Activated effector memory CD4-positive, alpha-beta T cell treated with Interleukin-2 at 50 U/mL for 16 hours (primary cell): ENCODE measurements at places on chromosomes 6 and 20.

DNA sequence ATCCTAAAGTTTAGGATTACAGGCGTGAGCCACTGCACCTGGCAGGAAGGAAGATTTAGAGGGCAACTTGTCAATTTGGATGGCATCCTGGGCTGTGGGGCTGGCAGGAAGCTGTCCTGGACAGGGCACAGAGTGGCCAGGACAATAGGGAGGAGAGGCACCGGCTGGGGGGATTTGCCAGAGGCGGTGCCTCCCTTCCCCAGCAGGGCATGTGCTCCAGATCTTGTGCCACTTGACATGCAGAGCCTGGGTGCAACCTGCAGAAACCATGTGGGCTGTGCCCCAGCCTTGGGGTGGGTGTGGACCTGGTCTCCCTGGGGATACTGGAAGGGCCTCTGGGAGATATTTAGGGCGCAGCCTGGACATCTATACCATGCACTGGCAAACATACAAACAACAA, 58.6 kb upstream of the EEF1A1 start:
- DNase-seq, result no peak

DNA sequence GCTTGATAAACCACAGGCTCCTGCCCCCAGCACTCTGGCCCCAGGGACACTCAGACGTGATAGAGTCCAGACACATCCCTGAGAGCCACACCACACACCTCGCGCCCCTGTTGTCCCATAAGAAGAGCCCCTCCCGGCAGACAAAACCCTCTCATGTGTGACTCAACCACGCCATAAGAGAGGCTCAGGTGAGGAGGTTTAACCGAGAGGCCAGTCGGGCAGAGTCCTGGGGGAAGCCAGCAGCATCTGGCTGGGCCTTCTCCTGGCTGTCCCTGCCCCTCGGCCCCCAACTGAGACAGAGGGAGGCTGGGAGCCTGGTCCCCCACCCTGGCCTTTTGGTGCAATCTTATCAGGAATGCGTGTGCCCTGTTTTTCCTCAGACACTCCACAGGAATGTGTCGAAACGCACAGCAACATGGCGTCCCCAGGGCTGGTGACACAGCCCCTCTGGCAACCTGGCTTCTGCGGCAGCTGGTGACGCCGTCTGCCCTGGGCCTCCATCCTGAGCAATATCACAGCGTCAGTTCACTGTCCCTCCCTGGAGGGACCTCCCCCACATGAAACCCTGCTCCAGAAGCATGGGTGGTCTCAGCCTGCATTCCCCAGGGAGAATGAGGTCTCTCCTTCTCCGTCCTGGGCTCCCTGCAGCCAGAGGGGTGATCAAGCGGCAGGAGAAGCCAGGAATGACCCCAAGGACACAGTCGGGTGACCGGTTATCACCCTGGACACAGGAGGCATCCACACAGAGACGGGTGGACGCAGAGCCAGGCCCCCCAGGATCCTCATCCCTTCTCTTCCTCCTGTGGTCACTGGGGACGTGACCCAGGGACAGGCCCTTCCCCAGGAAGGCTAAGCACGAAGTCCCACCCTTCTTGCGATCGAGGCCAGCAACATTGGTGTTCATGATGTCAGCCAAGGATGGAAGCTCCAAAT, 156.6 kb upstream of the AFDN start:
- no peak for DNase-seq

GRCh38 chr6:11535801-11536230, 1.7 kb upstream of the TMEM170B start:
- DNase-seq, result no peak

DNA sequence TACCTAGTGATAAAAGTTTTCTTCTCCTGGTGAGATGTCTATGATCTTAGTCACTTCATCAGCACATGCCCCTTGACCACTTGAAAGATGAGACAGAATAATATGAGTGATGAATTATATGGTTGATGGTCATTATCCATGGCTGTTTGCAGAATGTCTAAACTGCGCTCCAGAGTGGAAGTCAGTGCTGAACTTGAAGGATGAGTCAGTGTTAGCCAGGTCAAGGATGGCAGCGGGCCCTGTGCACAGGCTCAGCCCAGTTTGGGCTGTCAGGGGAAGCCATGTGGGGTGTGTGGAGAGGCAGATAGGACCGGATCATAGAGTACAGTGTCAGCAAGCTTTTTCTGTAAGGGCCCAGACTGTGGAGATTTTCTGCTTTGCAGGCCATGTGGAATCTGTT, 67.2 kb upstream of the KIF25 start:
- DNase-seq, result no peak

- DNase-seq, result no peak
Measured at GRCh38 chr20:52379723-52380336, 188.3 kb upstream of the ZFP64 start.

DNA sequence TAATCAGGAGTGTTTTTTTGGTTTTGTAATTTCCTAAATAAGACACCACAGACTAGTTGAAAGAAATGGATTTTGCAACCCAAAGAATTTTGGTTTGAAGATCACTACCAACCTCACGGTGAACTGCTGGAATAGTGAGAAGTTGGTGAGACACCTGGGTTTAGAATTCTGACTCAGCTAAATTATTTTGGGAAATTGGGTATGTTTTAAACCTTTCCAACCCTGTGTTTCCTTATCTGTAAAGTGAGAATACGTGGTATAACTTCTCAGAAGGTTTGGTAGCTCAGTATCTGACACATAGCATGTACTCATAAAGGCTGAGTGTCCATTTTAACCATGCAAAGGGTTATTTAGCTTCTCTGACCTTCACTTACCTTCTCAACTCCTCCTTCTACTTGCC, 261.9 kb downstream of the FOXA2 start:
- no peak for DNase-seq

- DNase-seq, result no peak
Measured at GRCh38 chr20:13349235-13349604, 128.1 kb downstream of the ISM1 start.

DNA sequence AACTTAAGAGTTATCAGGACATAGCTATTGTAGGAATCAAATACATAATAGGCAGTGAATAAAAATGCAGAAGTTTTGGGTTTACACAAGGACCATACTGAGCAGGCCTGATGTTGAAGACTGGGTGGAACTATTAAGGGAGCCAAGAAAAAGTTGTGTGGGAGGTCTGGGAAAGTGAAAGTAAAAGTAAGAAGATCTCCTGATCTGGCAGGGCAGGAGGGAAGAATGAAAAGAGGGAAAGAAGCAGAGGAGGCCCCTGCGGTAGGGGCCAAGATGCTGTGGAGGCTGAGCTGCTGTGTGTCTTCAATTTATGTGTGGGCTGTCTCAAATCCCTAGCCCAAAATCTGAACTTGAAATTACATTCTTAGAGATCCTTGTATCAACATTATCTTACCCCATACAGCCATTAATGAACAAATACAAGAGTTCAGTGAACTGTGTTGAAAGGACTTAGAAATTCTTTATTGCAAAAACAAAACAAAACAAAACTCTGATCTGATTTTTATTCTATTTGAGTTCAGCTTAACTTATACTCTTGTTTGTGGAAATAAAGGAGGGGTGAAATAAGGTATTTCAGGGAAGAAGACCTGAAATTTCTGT, 1183.8 kb downstream of the HACE1 start:
- no peak for DNase-seq

- no peak for DNase-seq
Measured at GRCh38 chr6:66896415-66896814, 1189.4 kb upstream of the EYS start.

DNA sequence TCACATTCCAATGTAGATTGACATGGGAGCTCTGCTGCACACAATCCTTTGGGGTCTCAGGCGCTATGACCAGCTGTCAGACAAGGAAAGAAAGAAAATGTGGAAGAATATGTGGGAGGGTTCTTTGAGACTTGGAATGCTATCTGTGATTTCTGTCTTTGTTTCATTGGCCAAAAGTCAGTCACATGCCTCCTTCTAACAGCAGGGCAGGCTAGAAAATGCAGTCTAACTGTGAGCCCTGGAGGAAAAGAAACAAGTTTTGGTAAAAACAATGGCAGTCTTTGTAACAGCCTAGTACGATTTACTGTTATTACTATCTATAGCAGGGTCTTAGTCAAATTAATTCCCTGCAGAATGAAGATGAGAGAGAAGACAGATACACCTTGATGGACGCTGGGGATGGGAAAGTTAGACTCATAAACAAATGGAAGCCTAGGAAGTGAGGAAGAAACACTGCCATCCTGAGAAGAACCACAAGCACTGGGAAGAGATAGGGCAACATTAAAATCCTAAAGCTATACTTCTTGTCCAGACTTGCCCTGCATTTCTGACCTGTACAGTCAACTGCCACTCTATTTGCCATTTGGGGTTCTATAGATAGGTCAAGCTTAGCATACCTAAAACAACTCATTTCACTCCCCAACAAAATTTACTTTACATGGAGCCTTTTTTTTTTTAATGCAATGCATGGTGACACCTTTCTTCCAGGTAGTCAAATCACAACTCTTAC, 833.0 kb downstream of the KIF16B start:
- DNase-seq, result no peak

- no peak for DNase-seq
Measured at GRCh38 chr6:5854899-5855298, 151.8 kb downstream of the NRN1 start.

GRCh38 chr6:150732765-150733539, 132.6 kb upstream of the MTHFD1L start:
- no peak for DNase-seq

DNA sequence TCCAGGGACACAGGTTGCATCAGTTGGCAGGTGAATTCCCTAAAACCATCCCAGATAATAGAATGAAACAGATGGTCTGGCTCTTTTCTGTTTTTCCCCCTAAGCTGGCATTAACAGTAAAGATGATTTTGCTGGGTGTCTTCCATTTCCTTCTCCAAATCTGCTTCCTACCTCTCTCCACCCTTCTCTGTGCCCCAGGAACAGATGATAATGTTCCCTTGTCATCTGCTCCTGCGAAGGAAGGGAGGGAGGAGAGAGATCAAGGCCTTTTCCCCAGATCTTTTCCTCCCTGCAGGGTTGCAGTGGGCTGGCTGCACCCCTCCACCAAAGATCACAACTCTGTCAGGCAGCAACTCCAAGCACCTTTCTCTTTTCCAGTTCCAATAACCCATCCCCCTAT, 156.5 kb upstream of the PRDM1 start:
- no peak for DNase-seq

- no peak for DNase-seq
Measured at GRCh38 chr6:33329058-33329457, 11.5 kb upstream of the ZBTB22 start.

DNA sequence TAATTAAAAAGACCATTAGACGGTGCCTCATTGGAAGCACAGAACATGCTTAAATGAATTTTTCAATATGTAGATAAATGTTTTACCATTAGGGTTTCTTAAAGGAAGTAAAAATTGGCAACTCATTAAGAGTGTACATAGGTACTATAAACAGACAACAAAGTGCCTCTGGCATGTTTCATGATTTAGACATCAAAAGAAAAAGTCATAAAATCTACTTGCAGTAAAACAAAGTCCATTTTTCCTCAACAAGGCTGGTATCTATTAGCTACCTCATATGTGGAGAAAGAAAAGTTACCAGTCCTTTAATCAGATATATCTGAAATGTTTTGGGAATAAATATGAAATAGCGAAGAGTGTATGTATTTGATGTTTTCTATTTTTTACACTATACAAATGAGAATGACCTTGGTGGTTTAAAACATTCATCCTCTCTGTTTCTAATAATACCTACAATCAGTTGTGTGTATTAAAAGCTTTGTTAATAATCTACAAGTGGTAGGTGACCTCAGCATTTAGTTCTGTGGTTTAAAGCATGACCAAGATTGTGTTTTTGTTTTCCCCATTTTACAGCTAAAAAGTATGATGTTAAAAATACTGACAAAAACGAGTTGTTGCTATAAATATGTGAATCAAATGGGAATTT, 87.5 kb downstream of the HDGFL1 start:
- no peak for DNase-seq

- DNase-seq, result no peak
Measured at GRCh38 chr6:52513464-52513863, 63.4 kb downstream of the TRAM2 start.

DNA sequence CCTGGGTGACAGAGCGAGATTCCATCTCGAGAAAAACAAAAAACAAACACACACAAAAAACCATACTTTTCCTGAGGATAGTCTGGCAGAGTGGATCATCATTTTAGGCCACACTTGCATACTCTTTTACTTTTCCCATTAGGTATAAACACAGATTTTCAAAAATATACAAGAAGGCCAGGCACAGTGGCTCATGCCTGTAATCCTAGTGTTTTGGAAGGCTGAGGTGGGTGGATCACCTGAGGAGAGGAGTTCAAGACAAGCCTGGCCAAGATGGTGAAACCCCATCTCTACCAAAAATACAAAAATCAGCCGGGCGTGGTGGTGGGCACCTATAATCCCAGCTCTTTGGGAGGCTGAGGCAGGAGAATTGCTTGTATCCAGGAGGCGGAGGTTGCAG, 85.5 kb downstream of the ARHGAP18 start:
- DNase-seq, result no peak

GRCh38 chr6:80403365-80403764, 296.9 kb downstream of the BCKDHB start:
- no peak for DNase-seq

DNA sequence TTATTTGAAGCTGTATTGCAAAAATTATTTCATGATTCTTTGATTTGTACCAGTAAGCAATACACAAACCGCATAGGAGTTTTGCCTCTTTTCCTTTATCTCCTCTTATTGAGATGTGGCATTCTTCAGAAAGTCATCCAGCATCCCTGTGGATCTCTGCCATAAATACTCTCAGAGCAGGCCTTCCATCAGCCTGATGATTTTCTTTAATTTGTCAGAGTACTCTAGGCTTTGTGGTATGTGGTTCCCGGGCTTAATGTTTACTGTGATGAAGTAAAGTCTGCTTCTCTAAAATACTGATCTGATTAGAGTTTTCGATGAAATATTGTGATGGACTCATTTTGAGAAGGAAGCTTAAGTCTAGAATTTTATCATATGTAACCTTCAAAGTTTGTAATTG, 31.1 kb upstream of the SLC35D3 start:
- DNase-seq, result no peak

GRCh38 chr6:88480816-88481215, 314.7 kb upstream of the CNR1 start:
- no peak for DNase-seq

DNA sequence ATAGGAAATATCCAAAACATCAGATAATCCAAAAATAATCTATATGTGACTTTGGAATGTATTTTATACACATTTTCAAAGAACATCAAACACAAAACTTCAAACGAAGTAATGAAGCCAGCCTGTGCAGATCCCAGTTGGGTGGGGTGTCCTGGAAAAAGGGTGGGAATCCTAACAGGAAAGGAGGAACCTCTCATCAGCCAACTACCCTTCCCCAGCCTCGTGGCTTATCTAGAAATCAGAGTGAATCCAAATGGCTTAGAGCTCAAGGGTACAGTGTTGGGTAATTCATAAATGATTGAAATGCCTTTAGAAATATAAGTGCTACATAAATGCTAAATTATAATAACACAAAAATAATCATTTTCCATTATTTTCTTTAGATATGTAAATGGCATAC, 115.1 kb upstream of the SOX4 start:
- DNase-seq, result no peak

DNA sequence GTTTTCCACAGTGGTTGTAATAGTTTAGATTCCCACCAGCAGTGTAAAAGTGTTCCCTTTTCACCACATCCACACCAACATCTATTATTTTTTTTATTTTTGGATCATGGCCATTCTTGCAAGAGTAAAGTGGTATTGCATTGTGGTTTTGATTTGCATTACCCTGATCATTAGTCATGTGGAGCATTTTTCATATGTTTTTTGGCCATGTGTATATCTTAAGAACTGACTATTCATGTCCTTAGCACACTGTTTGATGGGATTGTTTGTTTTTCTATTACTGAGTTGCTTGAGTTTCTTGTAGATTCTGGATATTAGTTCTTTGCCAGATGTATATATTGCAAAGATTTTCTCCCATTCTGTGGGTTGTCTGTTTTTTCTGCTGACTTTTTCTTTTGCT, 820.1 kb downstream of the TENT5A start:
- DNase-seq, result no peak
